ENCODE measurements at places on chromosomes 6 and 20. TPM values are rescaled to one million over a fixed set of nuclear protein-coding genes. Genes with fewer than 3 reads are reported as not detected.

GRCh38 chr6:24667378-24667803 lies 514 bp downstream of the ACOT13 start:
- no peak for DNase-seq

DNA sequence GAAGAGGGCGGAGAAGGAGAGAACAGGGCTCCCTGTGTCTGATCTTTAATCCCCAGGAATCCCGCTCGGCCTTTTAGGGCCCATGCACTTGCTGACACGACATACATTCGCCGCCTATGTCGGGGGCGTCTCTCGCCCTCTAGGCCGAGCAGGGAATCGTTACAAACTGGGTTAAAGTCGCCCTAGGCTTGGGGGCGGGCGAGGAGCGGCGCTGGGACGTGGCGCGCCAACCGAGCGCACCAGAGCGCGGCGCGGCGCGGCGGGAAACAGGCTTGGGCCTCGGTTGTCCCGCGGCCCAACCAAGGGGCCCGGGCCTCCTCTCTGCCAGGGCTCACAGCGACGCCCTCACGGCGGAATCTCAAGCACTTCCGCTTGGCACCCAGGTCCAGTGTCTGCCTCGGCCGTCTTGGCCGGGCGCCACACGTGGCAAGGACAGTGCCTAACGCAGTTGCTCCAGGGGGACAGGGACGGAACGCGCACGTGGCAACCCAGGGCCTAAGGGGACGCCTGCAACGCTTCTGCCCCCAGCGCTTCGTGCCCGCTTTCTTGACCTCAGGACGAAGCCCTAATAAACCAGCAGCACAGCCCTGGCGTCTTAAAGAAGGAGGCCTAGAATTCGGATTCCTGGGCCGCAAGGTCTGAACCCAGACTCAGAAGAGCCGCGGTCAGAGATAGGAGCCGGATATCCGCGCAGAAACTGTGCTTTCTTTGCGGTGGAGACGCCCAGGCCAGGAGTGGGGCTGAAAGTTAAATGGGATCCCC lies 71.5 kb downstream of the NCR2 start:
- DNase-seq, result no peak

DNA sequence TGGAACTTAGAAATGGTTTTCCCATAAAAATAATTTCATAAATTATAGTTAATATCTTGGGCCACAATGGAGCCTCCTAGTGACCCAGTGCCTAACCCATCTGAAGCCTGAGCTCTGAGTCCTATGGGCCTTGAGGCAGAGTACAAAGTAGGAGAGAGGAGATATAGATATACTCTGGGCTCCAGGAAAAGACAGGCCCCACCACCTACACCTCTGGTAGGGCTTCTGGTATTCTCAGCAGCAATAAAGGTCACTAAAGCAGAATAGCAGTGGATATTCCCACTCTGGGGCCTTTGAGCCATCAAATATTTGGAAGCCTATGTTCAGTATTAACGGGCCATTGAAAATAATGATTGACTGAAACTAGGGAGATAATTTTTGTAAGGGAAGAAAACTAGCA lies 24.1 kb downstream of the CYP39A1 start:
- DNase-seq, result no peak

GRCh38 chr6:5197084-5197483 lies 63.7 kb downstream of the LYRM4 start:
- DNase-seq, result no peak

GRCh38 chr6:119736296-119737021 lies 386.9 kb upstream of the MAN1A1 start:
- DNase-seq, result no peak

DNA sequence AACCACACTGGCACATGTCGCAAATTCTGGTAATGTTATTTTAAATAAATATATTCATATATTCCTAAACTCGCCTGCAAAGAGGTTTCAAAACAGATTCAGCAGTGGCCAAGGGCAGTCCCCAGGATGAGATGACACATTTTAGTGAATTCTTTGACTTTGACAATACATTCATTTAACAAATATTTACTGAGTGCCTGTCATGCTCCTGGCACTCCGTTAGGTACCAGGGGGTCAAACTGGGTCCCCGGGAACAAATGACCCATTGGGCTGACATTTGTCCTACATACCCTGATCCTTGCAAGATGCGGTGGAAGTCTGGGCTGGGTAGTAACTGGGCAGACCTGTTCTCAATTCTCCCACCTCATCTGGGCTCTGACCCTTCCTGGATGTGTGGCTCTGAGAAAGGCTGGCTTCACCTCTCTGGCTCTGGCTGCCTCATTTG lies 74.9 kb downstream of the FYN start:
- no peak for DNase-seq

GRCh38 chr20:61521687-61522420 lies 269.8 kb downstream of the CDH4 start:
- DNase-seq, result no peak

DNA sequence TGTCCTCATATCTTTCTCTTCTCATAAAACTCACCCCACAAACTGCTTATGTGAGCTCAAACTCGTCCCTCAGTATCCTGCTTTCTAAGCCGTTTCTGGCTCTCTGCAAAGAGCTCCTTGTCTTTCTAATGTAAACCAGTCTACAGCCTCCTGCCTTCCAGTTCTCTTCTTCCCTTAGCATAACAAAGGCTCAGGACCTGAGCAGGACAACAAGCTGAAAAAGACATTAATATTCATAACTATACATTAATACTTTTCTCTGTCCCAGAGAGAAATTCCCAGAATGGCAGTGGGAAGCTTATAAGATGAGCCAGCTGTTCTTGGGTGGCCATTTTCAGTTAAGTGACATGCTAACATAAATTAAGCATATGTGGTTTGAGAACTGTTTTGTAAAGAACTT lies 207.0 kb upstream of the TCF21 start:
- DNase-seq, result no peak

DNA sequence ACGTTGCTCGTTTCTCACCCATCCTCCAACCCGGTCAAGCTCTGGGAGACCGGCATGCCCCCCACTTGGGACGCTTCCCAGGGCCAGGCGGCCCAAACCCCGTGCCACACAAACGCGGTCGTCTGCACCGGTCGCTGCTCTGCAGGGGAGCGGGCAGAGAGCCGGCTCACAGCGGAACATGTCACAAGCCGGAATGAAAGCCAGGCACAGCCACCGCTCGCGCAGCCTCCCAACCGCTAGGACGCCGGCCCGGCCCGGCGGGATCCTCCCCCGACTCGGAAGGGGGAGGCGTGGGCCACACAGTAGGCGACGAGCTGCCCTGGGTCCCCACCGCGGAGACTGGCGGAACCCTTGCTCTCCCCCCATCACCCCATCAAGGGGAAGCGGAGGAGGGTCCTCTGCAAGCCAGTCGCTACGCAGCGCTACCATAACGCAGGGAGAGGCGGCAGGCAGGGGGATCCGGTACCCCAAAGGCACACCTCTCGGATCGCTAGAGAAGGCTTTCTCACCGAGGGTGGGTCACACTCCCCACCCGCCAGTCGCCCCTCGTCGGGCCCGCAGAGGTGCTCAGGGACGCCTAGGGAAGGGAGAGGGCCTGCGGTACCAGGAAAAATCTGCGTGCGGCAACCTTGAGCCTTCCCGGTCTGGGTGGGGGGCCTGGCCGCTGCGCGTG lies 768.4 kb upstream of the DEFB115 start:
- DNase-seq, result peak; percentile 50

DNA sequence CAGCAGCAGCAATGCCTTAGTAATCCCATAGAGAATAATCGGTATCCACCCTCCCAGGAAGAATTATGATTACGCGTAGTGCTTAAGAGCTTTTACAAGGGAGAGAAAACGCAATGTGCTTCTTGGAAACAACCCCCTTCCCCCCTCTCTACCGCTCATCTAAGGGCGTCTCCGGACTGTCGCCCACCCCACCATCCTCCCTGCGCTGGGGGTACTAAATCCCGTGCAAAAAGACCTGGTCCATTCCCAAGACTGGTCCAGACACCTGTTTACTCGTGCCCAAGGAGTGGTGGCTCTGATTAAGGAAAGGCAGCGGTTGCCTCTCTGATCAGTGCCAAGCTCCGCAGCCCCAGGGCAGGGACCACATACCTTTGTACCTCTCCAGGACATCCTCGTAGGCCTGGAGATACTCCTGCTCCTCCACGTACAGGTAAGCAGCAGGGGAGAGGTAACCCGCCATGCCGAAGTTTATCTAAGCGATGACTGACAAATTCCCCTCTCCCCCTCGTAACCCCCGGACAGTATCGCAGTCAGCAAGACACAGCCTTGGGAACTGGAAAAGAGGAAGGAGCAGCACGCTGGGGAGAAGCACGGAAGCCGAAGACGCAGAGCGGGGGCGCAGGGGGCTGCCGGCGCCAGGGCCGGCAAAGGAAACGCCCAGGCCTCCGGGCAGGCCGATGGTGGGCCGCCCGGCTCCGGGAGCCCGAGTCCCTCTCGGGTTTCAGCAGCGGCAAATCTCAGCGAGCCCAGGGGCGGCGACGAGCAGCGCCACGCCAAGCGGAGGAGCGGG lies 112.0 kb upstream of the BEND6 start:
- DNase-seq, result peak; percentile 73

DNA sequence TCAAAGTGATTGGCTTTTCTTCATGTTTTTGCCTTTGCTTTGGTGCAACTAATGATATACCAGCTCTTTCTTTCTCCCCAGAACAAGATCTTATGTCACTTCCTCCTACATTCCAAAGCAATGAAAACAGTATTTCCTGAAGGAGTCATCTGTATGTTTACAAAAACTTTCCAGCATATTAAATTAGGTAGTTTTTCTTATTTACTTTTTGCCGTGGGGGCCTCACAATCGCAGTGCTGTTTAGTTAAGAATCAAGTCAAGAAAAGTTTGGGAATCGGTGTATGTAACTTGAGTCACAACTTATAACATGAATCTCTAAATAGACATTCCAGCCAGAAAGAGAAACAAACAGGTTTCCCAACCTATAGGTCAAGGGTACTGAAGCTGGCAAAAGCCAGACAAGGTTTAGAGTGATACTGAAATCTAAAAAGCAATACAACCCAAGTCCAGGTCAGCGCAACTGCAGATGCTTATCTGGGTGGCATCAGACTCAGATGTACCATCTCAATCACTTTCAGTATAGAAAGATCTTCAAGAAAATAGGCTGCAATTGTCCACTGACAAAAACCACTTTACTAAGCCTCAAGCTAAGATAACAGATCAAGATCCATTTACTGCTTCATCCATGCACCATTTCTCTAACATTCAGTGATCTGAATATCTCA lies 63.6 kb downstream of the IPCEF1 start:
- DNase-seq, result no peak

- no peak for DNase-seq
Measured at GRCh38 chr6:125474061-125474460, 172.3 kb upstream of the HDDC2 start.

DNA sequence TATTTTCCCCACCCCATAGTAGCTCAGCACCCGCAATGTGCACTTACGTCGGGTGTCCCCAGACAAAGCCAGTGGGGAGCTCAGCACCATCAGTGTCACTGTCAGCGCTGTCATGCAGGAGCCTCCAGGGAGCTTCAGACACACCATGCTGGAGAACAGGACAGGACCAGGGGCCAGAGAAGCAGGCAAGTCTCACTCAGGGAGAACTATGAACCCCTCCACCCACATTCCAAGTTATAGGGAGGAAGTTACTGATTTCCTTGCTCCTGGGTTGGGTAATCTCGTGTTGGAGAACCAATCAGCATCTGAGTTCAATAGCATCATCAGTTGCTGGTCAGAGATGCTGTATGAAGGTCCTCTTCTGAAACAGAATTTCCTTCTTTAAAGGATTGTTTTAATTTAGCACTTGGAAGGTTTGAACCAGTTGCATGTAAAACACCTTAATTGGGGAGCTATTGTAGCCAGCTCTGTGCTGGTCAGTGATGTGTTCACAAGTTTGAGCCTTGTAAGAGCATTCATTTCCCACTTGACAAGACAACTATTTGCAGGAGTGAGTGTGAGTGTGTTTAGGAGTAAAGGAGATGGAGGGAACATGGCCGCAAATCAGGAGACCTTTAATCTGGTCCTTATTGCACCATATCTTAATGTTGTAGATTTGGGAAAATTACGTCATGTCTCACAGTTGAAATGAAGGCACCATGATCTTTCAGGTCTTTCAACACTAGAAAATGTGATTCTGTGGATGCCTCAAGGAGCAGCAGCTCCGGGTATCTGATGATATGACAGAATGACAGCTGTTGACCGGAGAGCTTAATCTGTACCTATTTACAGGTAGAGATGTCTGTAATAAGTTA lies at the start of gene HLA-DRB1:
Gene HLA-DRB1 (minus strand): TSS at position 253 of the 854 bp plus-strand sequence. CDS start 106 bp downstream, at position 147.
- no peak for DNase-seq

- peak; percentile 88 for DNase-seq
Measured at GRCh38 chr20:62382306-62383198, 4.4 kb upstream of the RPS21 start.

DNA sequence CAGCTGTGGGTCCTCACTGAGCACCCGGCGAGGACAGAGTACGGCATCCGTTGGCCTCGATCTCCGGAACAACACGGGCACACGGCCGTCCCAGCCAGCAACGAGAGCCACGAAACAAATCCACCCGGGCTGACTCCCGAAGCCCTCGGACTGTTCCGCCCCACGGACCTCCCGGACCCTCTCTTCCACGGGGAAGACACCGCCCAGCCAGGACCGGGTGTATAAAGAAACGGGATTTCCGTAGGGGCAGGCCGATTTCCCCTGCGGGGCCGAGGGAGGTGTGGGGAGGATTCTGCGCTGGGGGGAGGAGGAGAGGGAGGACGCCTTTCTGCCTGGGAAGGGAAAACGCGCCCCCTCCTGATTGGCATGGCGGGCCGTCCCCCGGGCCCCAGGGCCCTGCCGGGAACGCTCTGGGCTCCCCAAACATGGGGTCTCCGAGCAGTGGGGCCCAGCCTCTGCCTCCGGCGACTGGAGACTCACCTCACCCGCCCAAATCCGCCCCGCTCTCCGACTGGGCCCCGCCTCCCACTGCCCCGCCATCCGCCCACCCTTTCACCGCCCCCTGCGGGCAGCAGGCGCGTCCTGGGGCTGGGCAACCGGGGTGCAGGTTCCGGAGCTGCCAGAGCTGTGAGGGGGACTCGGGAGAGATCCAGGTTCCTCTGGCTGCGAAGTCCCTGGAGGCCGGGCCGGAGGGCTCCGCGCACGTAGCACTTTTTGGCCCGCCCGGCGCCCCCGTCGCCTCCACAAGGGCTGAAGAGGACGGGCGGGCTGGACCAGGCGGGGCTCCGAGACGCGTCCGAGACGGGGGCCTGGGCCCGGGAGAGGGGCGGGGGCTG lies 679 bp upstream of the PPDPF start:
- DNase-seq, result peak; percentile 76

- DNase-seq, result no peak
Measured at GRCh38 chr6:79557673-79558467, 20.6 kb upstream of the LCA5 start.

- DNase-seq, result no peak
Measured at GRCh38 chr6:158009114-158009891, 27.6 kb downstream of the SYNJ2 start.

GRCh38 chr6:127515234-127515793 lies 3.8 kb downstream of the MTCL3 start:
- peak; percentile 48 for DNase-seq

GRCh38 chr6:133099573-133099972 lies 141.6 kb upstream of the EYA4 start:
- no peak for DNase-seq

- DNase-seq, result peak; percentile 73
Measured at GRCh38 chr6:4776493-4777393, 539 bp downstream of the CDYL start.

- DNase-seq, result no peak
Measured at GRCh38 chr6:20411544-20411943, 9.9 kb downstream of the E2F3 start.

The GGTLC1 gene
- total RNA-seq, result not detected

The SPATS1 gene
- total RNA-seq, result not detected

The FAM83B gene
- total RNA-seq, result not detected

The CCR6 gene
- not detected for total RNA-seq

The ULBP1 gene
- 9.3 TPM for total RNA-seq

The SIRPA gene
- 0.34 TPM for total RNA-seq

The LAMP5 gene
- total RNA-seq, result not detected

The PROCR gene
- total RNA-seq, result 0.32 TPM

The NKX2-4 gene
- not detected for total RNA-seq

The NKAPL gene
- total RNA-seq, result 0.69 TPM
